ENCODE measurements at places on chromosomes 1 and 21.

DNA sequence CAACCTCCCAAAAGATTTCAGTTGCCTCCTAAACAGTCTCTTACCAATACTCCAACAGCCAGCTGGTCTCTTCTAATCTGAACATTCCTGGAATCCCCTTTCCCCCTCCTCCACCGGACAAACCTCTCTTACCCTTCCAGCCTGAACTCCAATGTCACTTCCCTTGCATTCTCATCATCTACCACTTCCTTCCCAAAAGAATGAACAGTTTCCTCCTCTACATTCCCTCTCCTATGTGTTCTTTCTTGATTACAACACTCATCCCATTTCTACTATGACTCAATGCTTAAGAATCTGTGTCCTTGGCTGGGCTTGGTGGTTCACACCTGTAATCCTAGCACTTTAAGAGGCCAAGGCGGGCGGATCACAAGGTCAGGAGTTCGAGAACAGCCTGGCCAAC is 417.1 kb downstream of the SETD4 start:
- no peak for DNase-seq

GRCh38 chr1:237562242-237562823 is 328.4 kb downstream of the ZP4 start:
- no peak for DNase-seq

- no peak for DNase-seq
Observed at GRCh38 chr1:241607497-241607896, 32.7 kb downstream of the CHML start.

DNA sequence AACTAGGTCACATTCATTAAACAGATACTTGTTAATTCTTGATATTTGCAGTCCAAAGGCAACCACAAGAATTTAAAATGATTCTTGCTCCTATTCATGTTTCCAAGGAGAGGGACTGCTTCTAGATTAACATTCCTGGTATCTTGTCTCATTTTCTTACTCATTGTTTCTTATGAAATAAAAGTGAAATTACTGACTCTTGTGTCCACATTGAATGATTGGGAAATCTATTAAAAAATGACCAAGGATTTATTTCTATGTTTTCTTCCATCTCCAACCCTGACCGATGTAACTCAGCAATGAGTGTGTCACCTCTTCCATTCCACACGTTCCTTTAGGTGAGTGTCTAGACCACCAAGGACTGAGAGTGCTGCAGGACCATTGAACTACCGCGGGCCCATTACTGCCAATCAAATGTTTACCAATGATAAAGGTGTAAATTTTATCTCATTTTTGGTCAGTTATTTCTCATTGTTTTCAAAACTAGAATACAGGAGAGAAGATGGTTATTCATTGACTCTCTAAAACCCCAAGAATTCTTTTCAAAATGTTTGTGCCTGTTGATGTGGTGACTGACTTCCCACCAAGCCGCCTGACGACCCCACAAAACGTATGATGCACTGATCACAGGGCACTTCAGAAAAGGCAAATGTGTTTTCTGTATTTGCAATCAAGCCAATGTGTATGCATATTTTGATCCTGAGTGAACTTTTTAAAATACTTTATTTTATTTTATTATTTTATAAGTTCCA is 414.6 kb upstream of the PTBP2 start:
- DNase-seq = no peak

DNA sequence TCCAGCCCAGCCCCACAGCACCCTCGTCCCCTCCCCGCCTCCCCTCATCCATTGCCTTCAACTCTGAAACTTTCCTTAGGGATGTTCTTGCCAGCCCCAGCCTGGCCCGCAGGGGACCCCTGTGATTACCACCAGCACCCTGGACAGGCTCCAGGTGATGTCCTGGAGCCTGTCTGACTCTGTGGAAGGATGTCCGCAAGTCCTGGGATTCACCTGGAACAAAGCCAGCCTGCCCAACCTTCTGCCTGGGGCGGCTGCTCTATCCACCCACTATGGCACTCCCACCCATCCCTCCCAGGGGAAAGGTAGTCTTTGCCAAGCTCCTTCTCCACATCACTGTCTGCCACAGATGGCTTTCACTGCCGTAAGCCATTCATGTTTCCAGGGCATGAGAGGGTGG is 24.4 kb upstream of the PTPRF start:
- no peak for DNase-seq

DNA sequence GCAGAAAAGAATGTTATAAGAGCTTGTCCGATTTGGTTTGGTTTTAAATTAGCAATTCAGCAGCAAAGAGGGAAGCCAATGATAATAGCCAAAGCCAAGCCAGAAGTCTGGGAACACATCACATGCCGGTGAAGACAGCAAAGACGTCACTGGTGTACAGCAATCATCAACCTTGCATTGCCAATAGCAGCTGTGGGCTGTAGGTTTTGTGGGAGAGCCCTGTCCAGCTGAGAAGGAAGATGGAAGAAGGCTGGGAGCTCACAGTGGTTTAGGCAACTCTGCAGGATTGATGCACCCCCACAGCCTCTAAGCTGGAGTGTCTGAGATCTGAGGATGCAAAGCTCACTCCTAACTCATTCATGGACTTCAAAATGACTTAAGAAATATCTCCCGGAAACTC is 338.7 kb downstream of the SIPA1L2 start:
- DNase-seq = no peak

DNA sequence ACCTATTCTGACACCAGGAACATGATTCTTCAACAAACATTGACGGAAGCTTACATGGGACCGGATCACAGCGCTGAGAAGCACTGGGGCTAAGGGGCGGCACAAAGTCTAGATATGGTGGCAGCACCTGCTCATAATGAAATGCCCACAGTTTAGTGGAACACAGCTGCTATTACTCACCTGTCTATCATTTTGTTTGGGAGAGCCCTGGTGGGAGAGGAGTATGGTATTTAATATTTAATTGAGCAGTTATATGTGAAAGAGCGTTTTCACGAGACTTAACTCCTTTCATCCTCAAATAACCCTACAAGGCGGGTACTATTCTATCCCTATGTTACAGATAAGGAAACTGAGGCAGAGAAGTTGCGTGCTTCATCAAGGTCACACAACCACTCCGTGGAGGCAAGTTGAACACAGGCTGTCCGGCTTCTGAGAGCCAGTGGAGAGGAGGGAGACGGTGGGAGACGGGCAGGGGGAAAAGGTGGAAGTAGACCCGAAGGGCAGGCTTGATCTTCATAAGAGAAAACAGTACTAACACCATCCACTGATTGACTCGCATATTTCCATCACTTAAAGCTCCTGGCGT is 790 bp upstream of the TSNAX start:
- no peak for DNase-seq

- DNase-seq = no peak
Observed at GRCh38 chr1:229714964-229715603, 89.0 kb downstream of the URB2 start.

DNA sequence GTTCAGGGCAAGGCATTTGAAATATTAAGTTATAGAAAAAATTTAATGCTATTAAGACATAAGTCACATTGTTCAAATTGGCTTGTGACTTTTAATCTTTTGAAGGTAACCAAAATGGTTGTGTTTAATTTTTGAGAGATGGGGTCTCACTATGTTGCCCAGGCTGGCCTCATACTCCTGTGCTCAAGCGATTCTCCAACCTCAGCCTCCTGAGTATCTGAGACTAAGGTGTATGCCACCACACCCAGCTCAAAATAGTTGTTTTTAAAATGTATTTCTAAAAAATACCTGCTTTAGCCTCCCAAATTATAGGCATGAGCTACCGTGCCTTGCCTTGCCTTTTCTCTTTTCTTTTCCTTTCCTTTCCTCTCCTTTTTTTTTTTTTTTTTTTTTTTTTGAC is 26.0 kb upstream of the CHAF1B start:
- DNase-seq = no peak

DNA sequence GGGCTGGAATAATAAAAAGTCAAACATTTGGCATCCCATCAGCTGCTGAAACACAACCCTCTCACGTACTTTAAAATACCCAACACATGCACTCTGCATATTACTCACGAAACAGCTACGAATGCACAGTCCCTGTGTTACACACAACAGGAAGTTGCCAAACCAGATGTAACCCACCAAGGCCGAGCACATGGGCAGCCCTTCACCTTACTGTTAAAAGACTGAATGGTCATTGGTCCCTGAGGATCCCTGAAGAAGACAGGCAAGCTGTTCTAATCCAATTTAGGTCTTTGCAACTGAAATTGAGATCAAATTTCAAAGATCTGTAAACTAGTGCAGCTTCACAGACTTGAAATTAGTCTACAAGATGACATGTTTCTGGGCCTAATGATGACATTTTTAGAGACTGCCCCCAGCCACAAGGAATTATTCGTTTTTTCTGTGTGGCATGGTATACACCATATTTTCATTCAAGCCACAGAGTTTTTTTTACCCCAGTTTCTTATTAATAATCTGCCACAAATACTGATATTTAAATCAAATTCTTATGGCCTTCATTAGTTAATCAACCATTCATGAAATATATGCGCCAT is 25.6 kb upstream of the IER5 start:
- peak; percentile 24 for DNase-seq

DNA sequence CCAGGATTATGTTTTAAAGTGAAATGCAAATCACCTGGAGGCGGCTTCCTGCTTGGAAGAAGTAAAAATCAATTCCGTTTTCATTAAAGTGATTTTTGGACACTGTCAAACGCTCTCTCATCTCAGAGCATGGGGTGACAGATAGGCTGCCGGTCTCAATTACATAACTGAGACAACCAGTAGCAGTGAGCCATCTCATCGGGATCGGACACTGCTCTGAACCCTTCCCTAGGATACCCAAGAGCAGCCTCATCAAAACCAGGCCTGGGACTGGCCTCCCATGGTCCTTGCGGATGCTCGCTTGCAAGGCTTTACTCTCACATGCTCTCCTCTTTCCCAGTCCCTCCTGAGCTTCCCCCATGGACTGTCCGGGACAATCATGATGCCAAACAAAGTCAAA is 12.1 kb downstream of the KCND3 start:
- DNase-seq = no peak

GRCh38 chr21:21000591-21001175 is 2.5 kb downstream of the NCAM2 start:
- DNase-seq = no peak

DNA sequence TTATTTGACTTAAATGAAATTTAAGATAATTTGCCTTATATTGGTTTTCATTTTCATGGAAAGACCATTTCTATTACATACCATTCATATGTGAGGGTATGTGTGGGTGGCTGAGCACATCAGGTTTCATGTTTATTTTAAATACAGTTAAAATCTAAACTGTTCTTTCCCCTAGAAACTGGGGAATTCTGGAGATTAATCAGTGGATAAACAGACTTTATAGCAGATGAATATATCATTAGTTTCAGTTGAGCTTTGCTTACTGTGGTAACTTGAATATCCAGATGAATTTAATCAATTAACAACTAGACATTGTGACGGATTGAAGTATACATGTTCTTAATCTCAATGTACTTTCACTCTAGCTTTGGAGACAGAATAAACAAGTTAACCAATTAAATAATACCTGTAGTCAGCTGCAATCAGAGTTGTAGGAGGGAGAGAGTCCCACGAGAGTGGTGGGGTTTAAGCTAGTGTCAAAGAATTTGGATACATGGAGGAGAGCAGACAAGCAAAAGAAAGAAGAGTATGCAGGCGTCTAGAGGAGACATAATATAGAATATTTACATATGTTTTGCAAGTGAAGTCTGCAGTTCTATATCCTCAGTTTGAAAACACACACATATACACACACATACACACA is 97.6 kb downstream of the PDE4B start:
- no peak for DNase-seq

DNA sequence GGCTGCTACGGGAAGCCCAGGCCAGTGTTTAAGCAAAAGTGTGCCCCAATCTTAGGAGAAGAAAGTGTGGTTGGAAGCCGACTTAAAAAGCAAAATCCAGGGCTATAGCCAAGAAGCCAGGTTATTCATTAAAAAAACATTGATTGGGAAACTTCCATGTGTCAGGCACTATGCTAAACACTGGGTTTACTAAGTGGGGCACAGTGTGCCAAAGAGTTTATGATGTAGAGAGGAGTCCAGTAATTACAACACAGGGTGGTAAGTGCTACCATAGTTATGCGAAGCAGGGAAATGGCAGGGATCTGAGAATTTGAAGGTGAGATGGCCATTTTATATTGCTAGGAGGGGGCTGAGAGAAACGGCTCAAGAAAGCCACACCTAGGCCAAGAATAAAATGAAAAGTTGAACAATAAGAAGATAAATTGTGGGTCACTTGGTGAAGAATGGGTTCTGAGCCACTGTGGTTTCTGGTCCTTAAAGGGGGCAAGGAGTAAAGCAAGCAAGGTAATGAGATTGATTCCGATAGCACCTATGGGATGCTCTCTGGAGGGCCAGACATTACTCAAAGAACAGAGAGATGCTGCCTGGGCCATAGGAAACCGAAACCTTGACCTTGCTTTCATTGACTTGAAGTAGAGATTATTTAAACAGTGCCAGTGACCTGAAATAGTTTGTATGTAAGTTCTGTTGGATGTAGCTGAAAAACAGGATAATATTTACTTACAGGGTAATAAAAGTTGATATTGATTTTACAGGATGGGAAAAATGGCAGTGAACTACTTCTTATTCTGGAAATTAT is 177.8 kb downstream of the GIPC2 start:
- no peak for DNase-seq

- no peak for DNase-seq
Observed at GRCh38 chr1:155650231-155650757, 38.3 kb downstream of the YY1AP1 start.

- DNase-seq = no peak
Observed at GRCh38 chr1:169859001-169859400, 34.7 kb downstream of the SCYL3 start.

GRCh38 chr1:113780374-113781146 is 21.3 kb upstream of the PHTF1 start:
- no peak for DNase-seq

DNA sequence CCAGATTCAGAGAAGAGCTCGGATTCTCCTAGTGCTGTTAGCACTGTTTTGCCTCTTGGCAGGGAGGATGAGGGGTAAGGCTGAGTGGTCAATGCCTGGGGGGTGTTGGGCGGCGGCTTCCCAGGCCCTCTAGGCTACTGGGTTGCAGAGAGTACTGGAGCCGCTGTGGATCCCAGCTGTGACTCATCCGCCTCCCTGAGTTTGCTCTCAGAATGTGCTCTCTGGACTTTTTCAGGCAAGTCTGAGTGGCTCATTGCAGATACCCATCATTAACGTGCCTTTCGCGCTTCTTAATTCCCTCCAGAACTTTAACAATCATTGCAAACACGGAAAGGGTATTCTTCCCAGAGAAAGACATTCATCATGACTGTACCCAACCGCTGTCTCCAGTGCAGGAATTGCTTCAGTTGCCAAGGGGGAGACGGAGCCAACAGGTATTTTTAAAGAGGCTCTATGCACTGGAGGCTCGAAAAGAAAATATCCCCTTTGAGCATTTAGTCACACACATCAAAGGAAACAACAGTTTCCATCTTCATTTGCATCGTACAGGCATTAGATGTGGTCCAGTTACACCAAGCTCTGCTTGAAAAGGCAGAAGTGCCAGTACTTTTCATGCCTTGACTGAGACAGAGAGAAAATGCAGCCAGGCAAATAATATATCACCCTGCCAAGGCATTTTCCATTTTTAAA is 14.4 kb upstream of the CAMTA1 start:
- no peak for DNase-seq

GRCh38 chr21:32414579-32415358 is 2.3 kb downstream of the EVA1C start:
- no peak for DNase-seq

- DNase-seq = no peak
Observed at GRCh38 chr21:42377211-42377950, 11.0 kb upstream of the TFF1 start.

GRCh38 chr1:248810727-248811513 is 14.8 kb downstream of the SH3BP5L start:
- no peak for DNase-seq
